Substantia nigra (tissue), 51 donors: ENCODE measurements at places on chromosomes 2 and 18.

GRCh38 chr2:102253140-102253752 lies 58.1 kb upstream of the IL1RL1 start:
- DNase-seq, result no peak

- no peak for DNase-seq
Measured at GRCh38 chr2:38499548-38500282, 103.0 kb downstream of the HNRNPLL start.

- DNase-seq, result no peak
Measured at GRCh38 chr2:137705296-137705695, 259.0 kb upstream of the HNMT start.

- DNase-seq, result no peak
Measured at GRCh38 chr18:8424917-8425725, 184.1 kb upstream of the RAB12 start.

- DNase-seq, result peak; percentile 13
Measured at GRCh38 chr2:226478109-226478809, 321.4 kb downstream of the IRS1 start.

GRCh38 chr2:223057569-223057968 lies 5.6 kb downstream of the KCNE4 start:
- no peak for DNase-seq

GRCh38 chr2:173187941-173188788 lies 112.5 kb downstream of the MAP3K20 start:
- no peak for DNase-seq

GRCh38 chr2:100986157-100986556 lies 15.9 kb upstream of the RPL31 start:
- no peak for DNase-seq

- no peak for DNase-seq
Measured at GRCh38 chr18:68152770-68153169, 562.1 kb downstream of the TMX3 start.

GRCh38 chr2:172858473-172858745 lies 122.8 kb downstream of the RAPGEF4 start:
- DNase-seq, result no peak

DNA sequence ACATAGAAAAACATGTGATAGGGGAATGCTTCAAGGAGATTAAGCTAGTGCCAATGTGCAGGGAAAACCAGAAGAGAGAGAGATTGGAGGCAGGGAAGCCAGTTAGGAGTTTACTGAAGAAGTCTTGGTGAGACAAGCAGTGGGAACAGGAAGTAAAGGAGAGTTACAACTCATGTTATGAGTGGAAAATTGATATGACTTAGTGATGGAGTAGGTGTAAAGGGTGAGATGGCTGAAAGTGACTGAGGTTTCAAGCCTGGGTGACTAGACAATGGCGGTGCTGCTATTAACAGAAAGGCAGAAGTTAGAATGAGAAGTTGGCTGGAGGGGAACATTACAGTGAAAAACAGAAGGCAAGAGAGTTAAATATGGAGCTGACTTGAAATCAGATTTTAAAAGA lies 16.5 kb downstream of the DOK1 start:
- no peak for DNase-seq

DNA sequence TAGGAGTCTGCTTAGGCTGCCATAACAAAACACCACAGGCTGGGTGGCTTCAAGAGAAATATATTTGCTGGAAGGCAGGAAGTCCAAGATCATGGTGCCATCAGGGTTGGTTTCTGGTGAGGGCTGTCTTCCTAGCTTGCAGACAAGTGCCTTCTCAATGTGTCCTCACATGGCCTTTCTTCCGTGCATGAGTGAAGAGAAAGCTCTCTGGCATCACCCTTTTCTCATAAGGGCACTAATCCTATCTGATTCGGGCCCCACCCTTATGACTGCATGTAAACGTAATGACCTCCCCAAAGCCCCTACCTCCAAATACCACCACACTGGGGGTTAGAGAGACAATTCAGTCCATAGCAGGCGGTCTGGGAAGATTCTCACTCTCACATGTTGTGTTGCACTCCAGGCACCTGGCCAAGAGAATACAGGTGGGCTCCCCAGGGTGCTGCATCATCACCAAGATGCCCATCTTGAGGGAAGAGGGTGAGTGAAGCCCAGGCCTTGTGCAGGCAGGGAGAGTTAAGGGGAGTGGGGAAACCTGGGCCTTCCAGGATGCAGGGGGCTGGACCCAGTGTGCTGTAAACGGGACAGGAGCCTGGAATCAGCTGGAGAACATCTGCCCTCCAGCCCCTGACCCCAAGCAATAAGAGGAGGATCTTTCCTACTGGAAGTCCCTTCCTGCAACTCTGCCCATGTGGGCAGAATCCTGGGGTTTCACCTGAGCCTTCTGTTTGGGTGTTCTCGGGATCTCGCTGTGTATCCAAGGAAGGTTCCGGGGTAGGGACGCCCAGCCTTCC lies 10.2 kb downstream of the CATIP start:
- DNase-seq, result no peak

GRCh38 chr18:55997151-55997561 lies 409.2 kb upstream of the TCF4 start:
- DNase-seq, result no peak

DNA sequence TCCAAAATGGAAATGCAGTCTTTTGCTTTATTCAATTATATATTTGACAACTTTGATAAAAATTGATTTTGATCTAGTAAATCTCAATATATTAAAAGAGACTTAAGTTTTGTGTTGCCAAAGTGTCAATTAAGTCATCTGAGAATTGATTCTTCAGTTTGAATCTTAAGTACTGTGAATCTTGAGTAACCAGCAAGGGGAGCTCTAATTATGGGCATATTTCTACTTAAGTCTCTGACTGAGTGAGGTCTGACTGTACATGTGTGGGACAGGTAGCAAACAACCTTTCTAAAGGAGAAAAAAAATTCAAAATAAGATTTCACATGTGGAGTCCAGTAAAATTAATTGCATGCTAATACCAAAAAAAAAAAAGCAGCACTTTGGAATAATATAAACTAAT lies 503.7 kb upstream of the SLC8A1 start:
- DNase-seq, result no peak

- no peak for DNase-seq
Measured at GRCh38 chr2:138275292-138275690, 226.3 kb upstream of the SPOPL start.

GRCh38 chr2:128789776-128790455 lies 471.2 kb upstream of the HS6ST1 start:
- DNase-seq, result no peak

DNA sequence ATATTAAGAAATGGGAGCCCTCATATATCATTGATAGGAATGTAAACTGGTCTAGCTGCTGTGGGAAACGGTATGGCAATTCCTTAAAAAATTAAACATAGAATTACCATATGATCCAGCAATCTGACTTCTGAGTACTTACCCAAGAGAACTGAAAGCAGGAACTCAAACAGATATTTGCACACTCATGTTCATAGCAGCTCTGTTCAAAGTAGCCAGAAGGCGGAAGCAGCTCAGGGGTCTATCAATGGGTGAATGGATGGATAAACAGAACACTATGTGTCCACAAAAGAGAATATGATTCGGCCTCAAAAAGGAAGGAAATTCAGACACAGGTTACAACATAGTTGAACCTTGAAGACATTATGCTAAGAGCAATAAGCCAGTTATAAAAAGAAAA lies 135.7 kb upstream of the NDUFV2 start:
- no peak for DNase-seq

DNA sequence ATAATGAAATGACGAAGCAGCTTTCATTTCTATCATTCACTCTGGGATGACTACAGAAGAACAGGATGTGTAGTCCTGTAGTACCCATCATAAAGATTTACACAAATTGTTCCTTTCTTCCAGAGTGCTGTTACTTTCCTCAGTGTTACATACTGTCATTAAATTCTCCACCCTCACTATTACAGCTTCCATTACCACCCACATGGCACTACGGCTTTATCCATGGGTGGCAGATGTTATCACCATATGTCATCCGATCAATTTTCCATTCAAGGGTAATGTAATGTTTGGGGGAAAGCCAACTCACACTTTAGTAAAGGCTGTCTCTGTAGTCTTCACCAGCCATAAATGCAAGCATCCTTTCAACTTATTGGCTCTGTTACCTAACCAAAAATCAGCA lies 7.1 kb upstream of the CSRNP3 start:
- no peak for DNase-seq

- DNase-seq, result no peak
Measured at GRCh38 chr2:236205867-236206645, 37.9 kb upstream of the GBX2 start.

DNA sequence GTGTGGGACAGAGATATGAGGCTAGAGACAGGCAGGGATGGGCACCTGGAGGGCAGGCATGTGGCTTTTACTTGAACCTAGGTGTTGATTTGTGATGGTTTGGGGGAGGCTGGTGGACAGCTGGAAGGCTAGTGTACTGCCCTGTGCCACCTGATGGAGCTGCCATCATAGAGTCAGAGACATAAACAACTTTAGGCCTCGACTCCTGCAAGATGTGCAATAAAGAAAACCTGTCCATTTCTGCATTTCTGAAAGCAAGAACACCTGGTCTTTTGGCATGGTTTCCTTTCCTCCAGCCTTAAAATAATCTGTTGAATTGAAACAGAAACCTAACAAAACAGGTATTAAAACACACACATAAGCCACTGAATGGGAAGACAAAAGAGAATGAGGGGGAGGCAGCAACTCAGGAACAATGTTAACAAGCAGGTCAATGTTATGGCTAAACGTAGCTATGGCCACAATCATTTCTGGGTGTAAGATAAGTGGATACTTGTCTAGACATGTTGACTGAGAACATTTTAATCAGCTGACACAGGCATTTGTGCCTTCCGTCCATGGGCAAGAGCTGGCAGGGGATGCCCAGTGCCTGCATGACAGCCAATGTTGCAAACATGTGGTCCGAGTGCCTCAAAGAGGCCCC lies 87.8 kb downstream of the KCTD1 start:
- no peak for DNase-seq

DNA sequence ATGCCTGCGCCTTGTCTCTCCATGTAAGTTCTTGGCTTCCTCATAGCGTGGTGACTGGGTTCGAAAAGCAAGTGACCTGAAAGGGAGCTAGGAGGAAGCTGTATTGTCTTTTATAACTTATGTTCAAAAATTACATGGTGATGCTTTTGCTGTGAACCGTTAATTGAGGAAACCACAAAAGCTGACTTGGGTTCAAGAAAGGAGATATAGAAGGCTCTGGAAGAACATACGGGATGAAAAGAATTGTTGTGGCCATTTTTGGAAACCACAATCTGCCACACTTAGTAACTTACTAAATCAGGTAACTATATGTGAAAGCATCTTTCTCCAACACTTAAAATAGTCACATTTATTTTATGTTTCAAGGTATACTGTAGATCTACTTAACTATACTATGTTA lies 177.0 kb upstream of the RBMS1 start:
- DNase-seq, result no peak

- no peak for DNase-seq
Measured at GRCh38 chr2:67631483-67631882, 234.3 kb downstream of the ETAA1 start.

GRCh38 chr2:183037553-183038340 lies 510 bp downstream of the NCKAP1 start:
- peak; percentile 42 for DNase-seq

- DNase-seq, result no peak
Measured at GRCh38 chr2:64565949-64566710, 42.0 kb downstream of the AFTPH start.

DNA sequence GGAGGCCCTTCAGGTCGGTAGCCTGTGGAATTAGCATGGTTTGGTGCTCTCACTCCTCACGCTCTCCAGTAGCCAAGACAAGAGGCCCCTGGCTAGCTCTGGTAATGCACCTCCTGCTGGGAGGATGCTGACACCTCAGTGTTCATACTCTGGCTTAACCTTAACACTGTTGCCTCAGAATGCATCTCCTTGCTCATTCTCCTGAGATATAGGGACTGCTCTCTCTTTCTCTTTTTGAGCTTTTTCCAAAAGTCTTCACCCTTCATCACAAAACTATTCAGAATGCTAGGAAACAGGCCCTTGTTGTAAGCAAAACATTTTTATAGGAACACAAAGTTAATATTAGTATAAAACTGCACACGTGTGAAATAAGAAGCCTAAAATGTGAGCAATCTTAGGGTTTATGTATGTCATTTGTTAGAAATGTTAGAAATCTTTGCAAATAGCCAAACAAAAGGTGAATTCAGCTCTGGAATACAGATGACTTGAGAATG lies 17.3 kb upstream of the IMPA2 start:
- DNase-seq, result no peak

DNA sequence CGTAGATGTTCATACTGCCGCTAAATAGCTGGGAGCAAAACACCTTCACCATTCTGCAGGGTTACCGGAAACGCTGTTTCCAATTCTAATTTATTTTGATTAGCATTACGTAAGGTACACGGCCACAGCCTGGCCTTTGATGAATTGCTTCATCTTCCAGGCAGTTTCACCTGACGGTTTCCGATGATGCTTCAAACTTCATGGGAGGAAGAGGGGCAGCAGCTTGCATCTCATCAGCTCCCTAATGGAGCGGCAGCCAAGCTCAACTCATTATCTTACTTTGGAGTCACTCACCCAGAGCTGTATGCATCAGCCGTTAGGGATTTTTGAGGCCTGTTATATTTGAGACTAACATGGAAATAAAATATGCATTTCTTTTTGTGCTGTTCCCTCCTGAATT lies 54.8 kb downstream of the TMEM18 start:
- no peak for DNase-seq

- DNase-seq, result no peak
Measured at GRCh38 chr18:78610179-78610578, 369.4 kb upstream of the SALL3 start.

GRCh38 chr2:232920055-232920454 lies 50.0 kb downstream of the SNORC start:
- DNase-seq, result no peak

GRCh38 chr2:62334009-62334408 lies 138.1 kb downstream of the B3GNT2 start:
- no peak for DNase-seq

GRCh38 chr2:222884114-222884771 lies 23.4 kb downstream of the ACSL3 start:
- DNase-seq, result no peak

DNA sequence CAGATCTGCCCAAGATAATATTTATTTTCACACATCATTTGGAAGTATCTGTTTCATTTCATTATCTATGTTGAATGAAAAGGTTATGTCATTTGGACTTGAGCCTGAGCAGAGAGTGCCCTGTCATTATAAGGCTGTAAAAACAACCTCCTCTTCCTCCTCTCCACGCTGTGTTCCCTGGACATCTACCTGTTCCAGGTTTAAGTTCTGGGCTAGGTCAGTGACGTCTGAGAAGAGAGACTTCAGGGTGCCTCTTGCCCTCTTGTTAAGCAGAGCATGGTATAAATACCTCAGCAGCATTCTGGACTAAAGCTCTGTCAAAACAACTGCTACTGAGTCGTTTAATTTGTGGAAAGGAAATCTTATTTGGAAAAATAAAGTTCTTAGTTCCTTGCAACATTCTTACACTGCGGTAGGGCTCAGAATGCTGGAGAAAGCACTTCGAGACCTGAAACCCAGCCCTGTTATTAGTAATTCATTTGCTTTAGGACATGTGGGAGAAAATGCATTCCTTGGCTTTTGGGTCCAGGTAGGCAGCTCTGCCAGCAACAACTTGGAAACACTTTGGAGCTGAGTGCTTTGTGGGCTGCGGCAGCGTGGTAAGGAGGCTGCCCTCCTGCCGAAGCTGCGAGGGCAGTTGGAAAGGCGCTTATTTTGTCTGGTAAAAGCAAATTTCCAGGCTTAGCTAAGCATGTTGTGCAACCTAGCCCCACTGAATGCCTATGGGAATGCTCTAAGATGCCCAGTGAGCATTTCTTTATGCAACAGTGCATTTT lies 91.8 kb upstream of the NEDD4L start:
- no peak for DNase-seq

GRCh38 chr2:208415897-208416296 lies 9.3 kb downstream of the PTH2R start:
- no peak for DNase-seq

GRCh38 chr2:205405752-205406151 lies 276.5 kb upstream of the NRP2 start:
- no peak for DNase-seq
